ENCODE measurements at places on chromosomes 5 and 9.

- no peak for DNase-seq
These were observed 385.5 kb upstream of the COX7C start for GRCh38 chr5:86232246-86232645.

GRCh38 chr5:3827624-3828023, 232.0 kb downstream of the IRX1 start:
- DNase-seq, result no peak

DNA sequence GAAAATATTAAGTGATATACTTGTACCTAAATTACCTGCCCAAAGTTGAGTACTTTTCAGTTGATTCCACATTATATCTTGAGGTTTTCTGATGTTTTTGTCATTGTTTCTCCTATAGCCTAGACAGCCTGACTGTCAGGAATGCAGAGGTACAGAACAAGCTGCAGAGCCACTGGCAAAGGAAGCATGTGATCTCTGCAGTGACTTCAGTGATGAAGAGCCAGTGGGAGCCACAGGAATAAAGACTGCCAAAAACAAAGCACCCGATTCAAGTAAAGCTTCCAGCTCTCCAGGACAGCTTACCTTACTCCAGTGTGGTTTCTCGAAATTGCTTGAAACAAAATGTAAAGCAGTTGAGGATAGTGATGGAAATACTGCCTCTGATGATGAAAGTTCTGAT, 96.3 kb downstream of the ERCC6L2 start:
- no peak for DNase-seq

- no peak for DNase-seq
These were observed 1038.3 kb downstream of the TLE1 start for GRCh38 chr9:80651044-80651443.
